ENCODE measurements at places on chromosomes 13 and 19.

DNA sequence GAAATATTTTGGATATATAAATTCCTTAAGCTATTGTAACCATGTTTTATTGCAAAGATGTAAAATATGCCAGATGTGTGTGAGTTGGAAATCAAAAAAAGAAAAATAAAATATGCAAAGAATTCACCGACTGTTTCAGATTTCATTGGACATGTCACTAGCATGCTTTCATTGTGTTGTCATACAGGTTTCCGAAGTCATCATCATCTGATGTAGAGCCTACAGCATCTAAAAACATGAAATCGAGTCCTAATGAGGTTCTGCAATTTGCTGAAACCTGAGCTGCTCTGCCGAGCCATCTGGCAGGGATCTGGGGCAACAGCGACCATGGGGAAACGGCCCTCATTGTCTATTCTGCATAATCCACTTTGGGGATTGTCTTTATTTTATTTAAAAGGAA, 196.1 kb upstream of the MAB21L1 start:
- no peak for DNase-seq

GRCh38 chr13:113667771-113668490, 912 bp downstream of the GRK1 start:
- no peak for DNase-seq

GRCh38 chr13:39825886-39826285, 170.4 kb downstream of the COG6 start:
- no peak for DNase-seq

- no peak for DNase-seq
These were observed 208.3 kb upstream of the NBEA start for GRCh38 chr13:34733721-34734120.

GRCh38 chr19:9848762-9849161, 13.6 kb downstream of the PIN1 start:
- DNase-seq, result no peak

DNA sequence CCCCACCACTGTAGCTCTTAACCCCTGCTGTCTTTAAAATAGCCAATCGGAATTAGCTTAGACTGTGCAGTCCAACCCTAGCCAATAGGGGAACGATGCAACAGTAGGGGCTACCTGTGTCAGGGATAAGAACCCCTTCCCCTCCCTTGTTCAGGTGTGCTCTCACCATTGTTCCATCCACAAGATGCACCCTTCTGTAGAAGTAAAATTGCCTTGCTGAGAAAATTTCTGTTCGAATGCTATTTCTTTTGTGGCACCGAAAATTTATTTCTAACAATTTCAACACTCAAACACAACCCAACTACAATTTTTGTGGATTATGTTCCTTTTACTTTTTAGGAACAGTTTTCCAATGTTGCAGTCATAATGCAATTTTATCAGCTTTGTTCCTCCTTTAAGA, 3.6 kb upstream of the ZNF583 start:
- no peak for DNase-seq

Measured in OCI-LY7 (cell line).